Osteocyte (in vitro differentiated cells): ENCODE measurements at places on chromosomes 13 and 19. TPM values are rescaled to one million over a fixed set of nuclear protein-coding genes. Genes with fewer than 3 reads are reported as not detected.

GRCh38 chr19:41649827-41650226, 23.0 kb upstream of the CEACAM4 start:
- no peak overlapping the region for H3K27ac ChIP-seq
- DNase-seq: no peak
- H3K27me3 ChIP-seq: peaks cover 2% of the 10 kb centered on the region
- no peaks in the 10 kb centered on the region for H3K36me3 ChIP-seq
- no peaks in the 10 kb centered on the region for H3K4me1 ChIP-seq

Gene LHB
- total RNA-seq: not detected in 2 replicates

GRCh38 chr19:4060621-4061177, 6.0 kb downstream of the ZBTB7A start:
- H3K4me3 ChIP-seq: no peak overlapping the region
- H3K27me3 ChIP-seq: no peaks in the 10 kb centered on the region
- no peak for DNase-seq

DNA sequence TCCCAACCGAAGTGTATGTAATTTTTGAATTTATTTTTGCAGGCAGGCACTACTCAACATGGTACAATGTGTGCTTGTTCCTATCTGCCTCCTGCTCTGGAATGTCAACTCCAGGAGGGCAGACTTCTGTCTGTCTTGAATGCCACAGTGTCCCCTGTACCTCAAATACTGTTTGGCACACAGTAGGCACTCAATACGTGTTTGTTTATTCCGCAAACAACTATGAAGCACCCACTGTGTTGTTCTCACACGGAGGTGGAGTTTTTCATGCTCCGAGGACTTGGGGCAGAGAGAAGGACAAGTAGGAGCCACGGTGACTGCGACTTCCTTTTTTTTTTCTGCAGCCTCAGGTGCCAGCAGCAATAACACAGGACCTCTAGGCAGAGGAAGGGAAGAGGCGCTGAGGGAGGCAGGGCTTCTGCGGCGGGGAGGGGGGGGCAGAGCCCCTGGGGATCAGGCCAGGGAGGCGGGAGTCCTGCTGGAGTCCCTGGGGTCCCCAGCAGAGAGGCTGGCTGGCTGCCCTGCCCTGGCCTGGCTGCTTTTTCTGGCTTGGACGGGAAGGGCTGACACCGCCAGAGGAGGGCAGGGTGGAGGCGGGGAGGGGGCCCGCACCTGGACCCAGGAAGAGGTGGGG, 29.3 kb upstream of the TNFAIP8L1 start:
- no peak overlapping the region for H3K27ac ChIP-seq

DNA sequence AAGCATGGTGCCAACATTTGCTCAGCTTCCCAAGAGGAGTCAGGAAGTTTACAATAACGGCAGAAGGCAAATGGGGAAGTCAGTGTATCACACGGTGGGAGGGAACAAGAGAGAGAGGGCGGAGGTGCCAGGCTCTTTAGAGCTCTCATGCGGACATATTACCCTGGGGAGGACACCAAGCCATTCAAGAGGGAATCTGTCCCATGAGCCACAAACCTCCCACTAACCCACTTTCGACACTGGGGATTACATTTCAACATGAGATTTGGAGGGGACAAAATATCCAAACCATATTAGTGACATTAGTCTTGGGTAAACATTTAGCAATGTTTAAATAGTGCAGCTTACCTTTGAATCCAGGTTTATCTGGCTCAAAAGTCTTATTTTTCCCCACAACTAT, 69.9 kb downstream of the SLAIN1 start:
- no peaks in the 10 kb centered on the region for H3K36me3 ChIP-seq
- no peak for DNase-seq
- no peak overlapping the region for H3K27ac ChIP-seq
- H3K4me3 ChIP-seq: no peak overlapping the region
- H3K4me1 ChIP-seq: no peaks in the 10 kb centered on the region

DNA sequence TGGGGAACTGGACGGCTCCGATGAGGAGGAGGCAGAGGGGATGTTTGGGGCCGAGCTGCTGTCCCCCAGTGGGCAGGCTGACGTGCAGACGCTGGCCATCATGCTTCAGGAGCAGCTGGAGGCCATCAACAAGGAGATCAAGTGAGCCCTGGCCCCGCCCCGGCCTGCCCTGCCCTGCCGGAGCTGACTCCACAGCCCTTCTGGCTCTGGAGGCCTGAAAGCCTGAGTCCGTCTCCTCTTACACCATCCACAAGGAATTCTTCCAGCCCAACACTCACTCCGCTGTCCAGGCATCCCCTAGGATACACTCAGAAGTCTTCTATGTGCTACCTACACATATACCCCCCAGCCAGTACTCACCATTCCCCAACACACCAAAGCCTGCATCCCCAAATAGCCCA, 17.4 kb downstream of the PPFIA3 start:
- no peak overlapping the region for H3K27ac ChIP-seq
- no peak for DNase-seq
- no peak overlapping the region for H3K4me3 ChIP-seq
- no peaks in the 10 kb centered on the region for H3K4me1 ChIP-seq
- no peaks in the 10 kb centered on the region for H3K27me3 ChIP-seq
- H3K36me3 ChIP-seq: no peaks in the 10 kb centered on the region

- DNase-seq: no peak
- peaks cover 6% of the 10 kb centered on the region for H3K27me3 ChIP-seq
- H3K4me1 ChIP-seq: peaks cover 1% of the 10 kb centered on the region
- no peak overlapping the region for H3K27ac ChIP-seq
Observed at GRCh38 chr13:102317593-102317992, 84.3 kb downstream of the FGF14 start.

- H3K27ac ChIP-seq: no peak overlapping the region
- DNase-seq: no peak
- no peak overlapping the region for H3K4me3 ChIP-seq
- H3K36me3 ChIP-seq: peaks cover 6% of the 10 kb centered on the region
Observed at GRCh38 chr19:38149661-38150061, 74.4 kb downstream of the DPF1 start.

Gene ZNF260
- total RNA-seq: 16.4 and 20.9 TPM in 2 replicates

Gene CBLC
- not detected in 2 replicates for total RNA-seq
